ENCODE measurements at places on chromosomes 4 and X. TPM values are rescaled to one million over a fixed set of nuclear protein-coding genes. Genes with fewer than 3 reads are reported as not detected.

GRCh38 chr4:19829101-19829500, 422.6 kb upstream of the SLIT2 start:
- H3K36me3 ChIP-seq, result no peaks in the 10 kb centered on the region
- no peak overlapping the region for H3K4me3 ChIP-seq
- H3K27me3 ChIP-seq, result no peaks in the 10 kb centered on the region
- H3K27ac ChIP-seq, result no peak overlapping the region
- DNase-seq, result no peak
- H3K4me1 ChIP-seq, result no peaks in the 10 kb centered on the region

GRCh38 chr4:139754938-139755337, 89.3 kb downstream of the MGST2 start:
- no peak overlapping the region for H3K27ac ChIP-seq
- no peaks in the 10 kb centered on the region for H3K27me3 ChIP-seq
- H3K36me3 ChIP-seq, result no peaks in the 10 kb centered on the region
- no peak for DNase-seq
- H3K4me1 ChIP-seq, result no peaks in the 10 kb centered on the region

The ERCC6L gene
- total RNA-seq, result 8.2 TPM

DNA sequence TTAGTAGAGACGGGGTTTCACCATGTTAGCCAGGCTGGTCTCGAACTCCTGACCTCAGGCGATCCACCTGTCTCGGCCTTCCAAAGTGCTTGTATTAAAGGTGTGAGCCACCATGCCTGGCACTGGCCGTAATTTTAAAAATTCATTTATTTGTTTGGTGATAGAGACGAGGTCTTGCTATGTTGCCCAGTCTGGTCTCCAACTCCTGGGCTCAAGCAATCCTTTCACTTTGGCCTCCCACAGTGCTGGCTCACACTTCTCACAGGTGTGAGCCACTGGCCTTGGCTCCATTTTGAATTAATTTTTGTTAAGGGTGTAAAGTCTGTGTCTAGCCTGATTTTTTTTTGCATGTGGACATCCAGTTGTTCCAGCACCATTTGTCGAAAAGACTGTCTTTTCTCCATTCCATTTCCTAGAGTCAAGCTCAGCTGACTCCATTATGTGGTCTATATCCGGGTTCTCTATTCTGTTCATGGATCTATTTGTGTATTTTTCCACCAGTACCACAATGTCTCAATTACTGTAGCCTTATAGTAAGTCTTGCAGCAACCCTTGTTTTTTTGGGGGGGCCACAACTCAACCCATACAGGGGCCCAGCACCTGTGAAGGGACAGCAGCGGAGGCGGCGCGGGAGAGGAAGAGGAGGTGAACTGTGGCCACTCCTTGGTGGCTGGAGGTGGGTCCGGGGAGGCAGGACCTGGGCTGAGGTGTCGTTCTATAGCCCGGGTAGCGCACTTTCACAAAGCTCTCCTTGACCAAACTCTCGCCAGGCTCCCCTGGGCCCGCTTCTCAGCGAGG, 1.5 kb upstream of the NSD2 start:
- H3K36me3 ChIP-seq, result no peaks in the 10 kb centered on the region
- H3K27me3 ChIP-seq, result no peaks in the 10 kb centered on the region
- DNase-seq, result no peak
- H3K4me3 ChIP-seq, result peak overlapping the region; percentile 75
- peaks cover 8% of the 10 kb centered on the region for H3K4me1 ChIP-seq

Data from colonic mucosa (tissue), 4 donors.